ENCODE measurements at places on chromosomes 5 and 9. TPM values are rescaled to one million over a fixed set of nuclear protein-coding genes. Genes with fewer than 3 reads are reported as not detected.

DNA sequence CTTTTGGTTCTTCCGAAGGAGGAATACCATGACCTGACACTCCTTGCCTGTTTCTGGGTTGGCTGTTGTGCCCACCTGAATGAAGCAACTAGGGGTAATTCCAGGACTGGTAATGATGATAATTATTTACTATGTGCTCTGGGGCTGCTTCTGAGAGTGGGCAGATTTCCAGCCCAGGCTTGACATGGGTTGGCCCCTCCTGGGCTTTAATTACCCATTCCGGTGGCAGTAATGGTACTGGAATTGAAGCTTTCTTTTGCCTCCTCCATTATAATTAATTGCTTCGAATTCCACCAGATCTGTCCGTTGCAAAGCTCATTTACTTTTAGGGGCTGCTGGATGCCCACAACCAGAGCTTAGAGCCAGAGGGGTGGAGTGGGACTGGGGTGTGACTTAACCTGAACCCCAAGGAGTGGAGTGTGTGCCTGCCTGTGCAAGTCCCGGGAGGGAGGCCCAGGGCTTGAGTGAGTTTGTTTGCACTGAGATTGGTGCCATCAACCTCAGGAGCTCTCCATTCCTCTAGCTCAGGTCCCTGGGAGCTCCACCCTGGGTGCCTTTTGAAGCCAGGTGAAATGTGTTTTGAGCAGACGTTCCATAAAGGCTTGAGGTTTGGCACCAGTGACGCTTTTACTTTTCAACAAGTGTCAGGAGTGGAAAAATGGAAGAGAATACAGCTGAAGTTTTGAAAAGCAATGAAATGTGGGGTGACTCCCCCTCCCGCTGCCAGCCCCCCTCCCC lies 214.6 kb downstream of the PDZD2 start:
- DNase-seq = peak; percentile 59

- DNase-seq = no peak
Observed at GRCh38 chr5:72572236-72572765, 65.1 kb upstream of the ZNF366 start.

DNA sequence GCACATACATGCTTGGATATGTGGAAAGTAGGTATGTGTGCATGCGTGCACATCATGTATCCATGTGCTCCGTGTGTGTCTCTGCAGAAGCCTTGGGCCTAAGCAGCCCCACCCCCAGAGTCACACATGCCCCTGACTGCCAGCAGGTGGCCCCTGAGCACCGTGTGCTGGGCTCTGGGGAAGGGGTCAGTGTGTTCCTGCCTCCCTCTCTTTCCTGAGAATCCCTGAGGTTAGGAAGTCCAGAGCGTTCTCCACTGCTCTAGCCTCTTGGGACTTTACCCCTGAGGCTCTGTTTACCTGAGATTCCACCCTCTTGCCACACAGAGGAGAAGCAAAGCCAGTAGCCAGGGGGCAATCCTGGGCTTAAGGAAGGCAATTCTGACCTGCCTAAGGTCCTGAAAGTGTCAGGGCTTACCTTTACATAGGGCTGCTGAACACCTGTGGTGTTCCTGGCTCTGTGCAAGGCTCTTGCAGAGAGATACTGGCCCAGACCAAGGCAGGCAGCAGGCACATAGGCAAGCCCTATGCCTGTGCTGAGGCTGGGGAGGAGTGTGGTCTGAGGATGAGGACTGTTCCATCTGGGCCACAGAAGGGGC lies 207.3 kb downstream of the TMEM38B start:
- DNase-seq = peak; percentile 74

GRCh38 chr9:131809941-131810344 lies 70.1 kb upstream of the RAPGEF1 start:
- DNase-seq = peak; percentile 92

GRCh38 chr5:157888814-157889532 lies 30.0 kb upstream of the CLINT1 start:
- no peak for DNase-seq

DNA sequence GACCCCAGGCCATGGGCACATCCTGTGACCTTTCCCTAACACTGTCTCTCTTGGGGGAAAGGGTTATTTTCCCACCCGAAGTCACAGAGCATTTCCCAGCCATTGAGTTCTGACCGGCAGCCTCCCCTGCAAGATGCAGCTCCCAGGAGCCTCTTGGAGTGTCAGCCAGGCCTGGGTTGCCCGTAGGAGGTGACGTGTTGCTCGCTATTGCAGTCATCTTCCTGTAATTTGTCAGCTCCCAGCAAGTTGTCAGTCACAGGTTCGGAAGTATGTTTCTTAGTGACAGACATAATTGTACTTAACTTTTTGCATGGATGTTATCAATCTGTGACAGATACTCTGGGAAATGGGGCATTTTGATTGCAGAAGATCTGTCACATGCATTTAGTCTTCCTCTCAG lies 74.5 kb downstream of the MVB12B start:
- no peak for DNase-seq

DNA sequence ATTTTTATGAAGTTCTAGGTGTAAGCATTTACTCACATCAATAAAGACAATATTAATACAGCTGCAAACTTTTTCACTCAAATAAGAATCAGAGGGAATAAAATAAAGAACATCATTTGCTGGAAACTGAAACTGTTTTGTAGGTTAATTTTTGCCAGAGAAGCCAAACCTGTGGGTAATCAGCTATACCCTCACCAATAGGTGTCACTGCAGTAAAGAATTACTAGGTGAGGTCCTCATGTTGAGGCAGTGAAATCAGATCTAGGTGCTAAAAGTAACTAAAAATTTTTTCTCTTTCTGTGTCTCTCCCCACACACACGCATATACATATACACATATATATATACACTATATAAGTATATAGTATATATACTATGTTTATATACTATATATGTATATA lies 1016.3 kb upstream of the SEMA6A start:
- no peak for DNase-seq

GRCh38 chr5:89287964-89288363 lies 405.0 kb upstream of the MEF2C start:
- no peak for DNase-seq

DNA sequence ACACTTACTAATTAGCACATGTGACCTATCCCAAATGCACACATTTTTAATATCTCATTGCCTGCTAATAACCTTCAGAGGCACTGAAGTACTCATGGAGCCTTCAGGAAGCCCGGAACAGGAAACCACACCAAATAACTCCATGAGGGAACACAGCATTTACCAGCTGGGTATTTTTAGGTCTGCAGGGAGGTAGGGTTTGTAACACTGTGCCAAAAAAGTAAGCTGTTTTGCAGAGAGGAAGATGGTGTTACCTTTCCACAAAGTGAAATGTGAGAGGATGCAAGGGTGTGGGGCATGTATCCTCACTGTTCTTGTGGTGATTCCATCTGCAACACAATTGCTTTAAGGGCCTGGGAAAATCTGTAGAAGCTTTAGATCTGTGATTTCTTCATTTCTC lies 64.4 kb downstream of the NUDT12 start:
- no peak for DNase-seq

DNA sequence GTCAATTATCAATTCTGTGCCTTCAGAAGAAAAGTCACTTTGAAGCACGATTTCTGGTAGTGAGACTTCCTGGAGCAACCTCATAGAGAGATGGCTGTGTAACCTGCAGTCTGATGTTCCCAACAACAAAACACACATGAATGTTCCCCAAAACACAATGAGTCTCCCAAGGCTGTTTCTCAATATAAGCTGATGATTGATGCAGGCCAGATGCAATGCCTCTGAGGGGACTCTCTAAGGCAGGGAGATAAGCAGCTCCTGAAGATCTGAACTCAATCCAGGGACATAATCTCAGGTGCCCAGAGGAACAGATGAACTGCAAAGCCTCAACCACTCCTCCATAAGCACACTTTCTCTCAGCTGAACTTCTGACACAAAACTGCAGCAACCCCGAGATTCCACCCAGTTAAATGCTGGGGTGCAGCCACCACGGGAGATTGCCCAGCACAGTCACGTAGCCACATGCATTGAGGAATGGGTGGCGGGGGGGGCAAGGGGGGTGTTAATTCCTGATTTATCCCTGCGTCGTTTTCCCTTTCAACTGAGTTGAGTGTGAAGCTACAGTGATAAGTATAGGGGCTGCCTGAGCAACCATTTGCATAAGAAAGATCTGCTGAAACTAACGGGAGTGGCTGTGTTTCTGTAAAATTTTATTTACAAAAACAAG lies 122.7 kb upstream of the RASEF start:
- DNase-seq = no peak

- no peak for DNase-seq
Observed at GRCh38 chr9:74672237-74672636, 175.1 kb downstream of the RORB start.

- no peak for DNase-seq
Observed at GRCh38 chr5:513216-514100, 10.8 kb downstream of the SLC9A3 start.

- no peak for DNase-seq
Observed at GRCh38 chr5:83744821-83745220, 24.2 kb upstream of the HAPLN1 start.

DNA sequence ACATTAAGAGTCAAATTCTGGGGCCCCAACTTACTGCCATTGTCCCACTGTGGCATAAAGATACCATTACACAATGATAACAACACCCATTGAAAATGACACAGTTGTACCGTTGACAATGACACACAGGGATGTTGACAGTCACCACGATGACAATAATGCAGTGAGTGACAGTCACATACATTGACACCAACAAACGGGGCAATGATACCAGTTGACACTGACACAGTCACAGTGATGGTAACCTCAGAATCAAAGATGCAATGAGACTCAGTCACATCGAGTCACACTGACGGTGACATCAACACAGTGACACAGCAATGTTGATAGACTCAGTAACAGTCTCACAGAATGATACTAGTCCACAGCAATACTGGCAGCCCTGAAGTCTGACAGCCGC lies 16.9 kb downstream of the CNTFR start:
- no peak for DNase-seq

DNA sequence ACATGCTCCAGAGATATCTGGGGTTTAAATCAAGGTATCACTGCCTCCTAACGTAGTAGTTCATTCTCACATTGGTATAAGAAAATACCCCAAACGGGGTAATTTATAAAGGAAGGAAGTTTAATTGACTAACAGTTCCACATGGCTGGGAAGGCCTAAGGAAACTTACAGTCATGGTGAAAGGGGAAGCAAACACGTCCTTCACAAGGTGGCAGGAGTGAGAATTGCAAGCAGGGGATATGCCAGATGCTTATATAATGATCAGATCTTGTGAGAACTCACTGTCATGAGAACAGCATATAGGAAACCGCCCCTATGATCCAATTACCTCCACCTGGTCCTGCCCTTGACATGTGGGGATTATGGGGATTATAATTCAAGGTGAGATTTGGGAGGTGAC lies 1280.2 kb upstream of the C9orf72 start:
- no peak for DNase-seq

- DNase-seq = peak; percentile 90
Observed at GRCh38 chr5:132787076-132787475, 10.0 kb upstream of the SEPTIN8 start.

DNA sequence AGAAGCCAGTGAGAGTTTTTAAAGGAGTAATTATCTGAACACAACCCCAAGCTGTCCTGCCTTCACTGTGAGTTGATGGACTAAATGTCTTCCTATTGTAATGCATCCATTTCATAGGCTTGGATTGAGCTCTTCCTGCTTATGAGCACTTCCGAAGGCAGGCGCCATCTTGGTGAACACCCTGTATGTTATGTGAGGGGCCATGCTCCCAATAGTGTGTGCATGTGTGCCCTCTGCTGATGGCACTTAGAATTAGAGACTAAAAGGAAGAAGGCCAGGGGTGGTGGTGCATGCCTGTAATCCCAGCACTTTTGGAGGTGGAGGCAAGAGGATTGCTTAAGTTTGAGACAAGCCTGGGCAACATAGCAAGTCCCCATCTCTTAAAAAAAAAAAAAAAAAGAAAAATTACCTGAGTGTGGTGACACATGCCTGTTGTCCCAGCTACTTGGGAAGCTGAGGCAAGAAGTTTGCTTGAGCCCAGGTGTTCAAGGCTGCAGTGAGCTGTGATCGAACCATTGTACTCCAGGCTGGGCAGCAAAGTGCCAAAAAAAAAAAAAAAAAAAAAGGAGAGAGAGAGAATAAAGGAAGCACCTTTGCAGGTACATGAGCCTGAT lies 65.0 kb downstream of the C9orf152 start:
- no peak for DNase-seq

GRCh38 chr5:149203921-149204441 lies 62.7 kb downstream of the ABLIM3 start:
- DNase-seq = peak; percentile 83

Gene MEF2C
- total RNA-seq = 9.4 TPM

Gene LECT2
- total RNA-seq = not detected

Gene PCDHGB3
- 6.2 TPM for total RNA-seq

Gene SLC6A19
- not detected for total RNA-seq

Gene ABLIM3
- total RNA-seq = 7.4 TPM

Gene LIFR
- 39.8 TPM for total RNA-seq

Gene FOXE1
- total RNA-seq = not detected

Gene ADGRD2
- not detected for total RNA-seq

Gene SPZ1
- total RNA-seq = not detected

Gene KIF12
- total RNA-seq = not detected

Gene SLCO6A1
- total RNA-seq = not detected

Gene SH3RF2
- total RNA-seq = 4.0 TPM

Gene CATSPER3
- 0.36 TPM for total RNA-seq

Gene ASB6
- 21.0 TPM for total RNA-seq
